Occipital lobe (tissue), 3 donors: ENCODE measurements at places on chromosomes 16 and 17. TPM values are rescaled to one million over a fixed set of nuclear protein-coding genes. Genes with fewer than 3 reads are reported as not detected.

- no peak for DNase-seq
These were observed 161.7 kb upstream of the SOX9 start for GRCh38 chr17:71959154-71959553.

DNA sequence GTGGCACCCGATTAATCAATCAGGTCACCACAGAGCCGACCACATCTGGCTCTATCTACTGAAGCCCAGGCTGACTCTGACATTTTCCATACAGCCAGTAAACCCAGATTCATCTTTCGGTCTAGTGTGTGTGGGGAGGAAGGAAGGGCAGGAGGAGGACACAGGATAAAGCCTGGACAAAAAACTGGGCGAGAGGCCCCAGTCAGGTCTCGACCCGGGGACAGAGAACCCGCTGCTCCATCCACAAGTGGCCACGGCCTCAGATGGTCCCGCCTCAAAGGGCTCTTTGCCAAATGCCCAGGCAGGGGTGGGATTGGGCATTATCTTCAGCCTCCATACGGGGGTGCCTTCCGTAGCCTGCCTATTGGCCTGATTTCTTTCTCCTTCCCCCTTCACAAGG is 7.8 kb downstream of the ABR start:
- DNase-seq: no peak

- no peak for DNase-seq
These were observed 138.2 kb downstream of the CYLD start for GRCh38 chr16:50879873-50880695.

- no peak for DNase-seq
These were observed 233.5 kb upstream of the TNRC6C start for GRCh38 chr17:77724876-77725615.

GRCh38 chr16:5428932-5429331 is 331.3 kb upstream of the EEF2KMT start:
- DNase-seq: no peak

GRCh38 chr16:2209258-2210008 is 1.2 kb downstream of the BRICD5 start:
- no peak for DNase-seq

GRCh38 chr16:82735186-82735585 is 108.4 kb downstream of the CDH13 start:
- no peak for DNase-seq

GRCh38 chr17:2295575-2295974 is 8.0 kb downstream of the SMG6 start:
- DNase-seq: no peak

- DNase-seq: no peak
These were observed 10.8 kb downstream of the DNAJA2 start for GRCh38 chr16:46962629-46963028.

DNA sequence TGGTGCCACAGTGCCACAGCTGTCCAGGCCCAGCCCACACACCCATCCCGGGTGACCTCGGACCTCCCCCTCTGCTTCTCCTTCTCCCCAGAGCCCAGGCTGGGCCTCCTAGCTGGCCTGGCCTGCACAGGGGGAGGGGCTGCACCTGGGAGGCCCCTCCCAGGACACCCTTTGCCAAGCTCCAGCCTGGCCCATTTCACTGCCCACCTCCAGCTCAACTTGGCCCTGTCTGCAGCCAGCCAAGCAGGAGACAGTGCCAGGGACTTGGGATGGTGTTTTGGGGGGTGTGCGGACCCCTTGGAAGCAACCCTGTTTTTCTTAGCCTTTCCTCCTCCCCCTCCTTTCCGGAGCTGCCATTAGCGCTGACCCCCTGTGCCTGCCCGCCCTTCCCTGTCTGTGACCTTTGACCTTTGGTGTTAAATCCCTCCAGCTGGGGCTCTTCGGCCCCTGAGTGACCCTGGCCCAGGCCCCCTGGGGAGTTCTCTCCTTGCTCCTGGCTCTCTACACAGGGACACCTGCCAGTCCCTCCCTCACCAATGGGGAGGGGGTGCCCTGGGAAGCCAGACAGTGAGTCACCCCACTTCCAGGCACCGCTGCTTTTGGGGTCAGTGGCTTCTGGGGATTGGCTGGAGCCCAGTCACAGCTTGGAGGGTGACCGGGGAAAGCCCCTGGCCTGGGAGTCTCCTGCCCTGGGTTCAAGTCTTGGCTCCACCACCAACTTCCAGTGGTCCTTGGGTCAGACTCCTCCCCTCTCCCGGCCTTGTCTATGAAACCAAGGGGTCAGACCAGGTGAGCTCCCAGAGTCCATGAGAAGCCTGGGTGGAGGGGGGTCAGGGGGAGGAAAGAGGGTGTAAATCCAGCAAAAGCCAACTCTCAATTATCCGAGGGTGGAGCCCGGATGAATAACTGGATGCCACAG is 1.9 kb downstream of the GLIS2 start:
- no peak for DNase-seq

GRCh38 chr16:47687694-47688093 is 226.6 kb downstream of the PHKB start:
- no peak for DNase-seq

- DNase-seq: no peak
These were observed 23.2 kb upstream of the KCNJ12 start for GRCh38 chr17:21352981-21353265.

The SCIMP gene
- 0.16 TPM for total RNA-seq

The HOXB1 gene
- not detected for total RNA-seq

The ALDOA gene
- 57.4 TPM for total RNA-seq

The OR1F1 gene
- total RNA-seq: 0.78 TPM

The ZC3H7A gene
- total RNA-seq: 36.0 TPM

The CCP110 gene
- total RNA-seq: 85.5 TPM

The LGALS9B gene
- not detected for total RNA-seq

The CDH5 gene
- 5.6 TPM for total RNA-seq

The C17orf100 gene
- 2.3 TPM for total RNA-seq

The CMTM4 gene
- total RNA-seq: 70.7 TPM
